Naive thymus-derived CD4-positive, alpha-beta T cell (primary cell): ENCODE measurements at places on chromosomes 11 and 22. TPM values are rescaled to one million over a fixed set of nuclear protein-coding genes. Genes with fewer than 3 reads are reported as not detected.

DNA sequence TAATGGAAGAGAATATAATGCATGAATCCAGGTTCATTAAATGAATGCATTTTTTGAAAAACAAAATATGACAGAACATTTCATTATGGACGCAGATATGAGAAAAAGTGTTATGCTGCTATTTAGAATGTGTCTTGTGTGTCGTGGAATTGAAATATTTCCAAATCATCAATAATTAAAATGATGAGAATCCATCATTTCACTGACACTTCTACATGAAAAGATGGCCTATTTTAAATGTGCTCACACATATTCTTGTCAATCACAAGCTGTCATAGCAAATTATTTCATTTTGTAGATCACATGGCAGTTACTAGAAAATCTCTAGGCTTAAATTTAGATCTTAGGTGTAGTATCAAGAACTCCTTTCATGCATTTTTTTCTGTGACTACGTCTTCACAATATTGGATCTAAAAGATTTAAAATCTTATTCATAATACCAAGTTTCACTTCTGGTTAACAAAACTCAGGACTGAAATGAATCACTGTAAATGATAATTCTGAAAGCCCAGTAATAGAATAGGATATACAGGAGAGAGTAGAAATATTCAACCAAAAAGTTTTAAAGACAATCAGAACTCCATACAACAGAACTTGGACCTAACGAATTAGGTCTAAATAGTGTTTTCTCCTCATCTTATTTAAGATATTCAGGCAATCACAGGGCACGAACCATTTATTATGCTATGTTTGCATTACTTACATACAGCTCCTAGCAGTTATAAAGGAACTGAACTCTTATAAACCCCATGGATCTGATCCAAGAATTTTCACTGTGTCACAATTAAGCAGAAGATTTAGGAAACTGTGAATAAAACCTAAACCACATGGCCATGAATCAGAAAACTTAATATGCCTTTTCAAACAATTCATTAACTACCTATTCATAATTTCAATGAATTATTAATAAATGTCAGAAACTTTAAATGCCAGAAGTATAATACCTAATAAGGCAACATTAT, 67.7 kb downstream of the DCDC1 start:
- H3K36me3 ChIP-seq = no peaks in the 10 kb centered on the region
- no peak overlapping the region for H3K27ac ChIP-seq
- no peak for DNase-seq

DNA sequence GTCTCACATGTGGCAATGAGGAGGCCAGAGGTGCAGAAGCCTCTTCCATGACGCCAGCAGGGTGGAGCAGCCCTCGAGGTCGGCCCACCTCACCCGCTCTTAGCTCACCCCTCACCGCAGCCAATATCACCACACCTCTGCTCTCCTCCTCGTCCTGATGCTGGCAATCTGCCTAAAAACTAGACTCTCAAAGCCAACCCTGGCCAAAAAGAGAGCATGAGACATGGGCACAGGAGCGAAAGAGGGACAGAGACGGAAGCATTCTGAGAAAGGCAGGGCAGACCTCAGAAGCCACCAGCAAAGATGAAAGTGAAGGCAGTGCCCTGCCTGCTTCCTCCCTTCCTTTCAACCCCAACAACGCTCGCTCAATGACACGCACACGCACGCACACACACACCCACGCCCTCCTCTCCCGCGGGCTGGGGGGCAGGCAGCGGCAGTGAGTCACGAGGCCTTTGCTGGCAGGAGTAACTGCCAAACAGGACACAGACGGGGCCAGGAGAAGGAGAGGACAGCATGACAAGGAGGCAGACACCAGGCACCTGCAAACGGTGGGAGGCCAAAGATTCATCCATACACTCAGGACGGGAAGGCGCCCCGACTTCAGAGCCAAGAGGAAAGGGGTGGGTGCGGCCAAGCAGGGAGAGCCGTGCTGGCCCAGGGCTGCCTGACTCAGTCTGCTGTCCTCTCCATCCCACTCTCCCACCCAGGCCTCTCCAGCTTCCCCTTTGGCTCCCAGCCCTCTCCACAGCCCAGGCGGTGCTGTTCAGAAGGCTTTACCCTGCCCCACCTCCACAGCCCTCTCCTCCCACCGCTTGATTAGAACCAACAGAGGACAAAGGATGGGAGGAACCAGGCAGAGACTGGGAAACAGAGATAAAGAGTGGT, 11.4 kb downstream of the IGSF9B start:
- peaks cover 50% of the 10 kb centered on the region for H3K4me1 ChIP-seq
- H3K36me3 ChIP-seq = no peaks in the 10 kb centered on the region
- peak overlapping the region; percentile 70 for H3K27ac ChIP-seq
- peak; percentile 86 for DNase-seq
- H3K27me3 ChIP-seq = no peaks in the 10 kb centered on the region

DNA sequence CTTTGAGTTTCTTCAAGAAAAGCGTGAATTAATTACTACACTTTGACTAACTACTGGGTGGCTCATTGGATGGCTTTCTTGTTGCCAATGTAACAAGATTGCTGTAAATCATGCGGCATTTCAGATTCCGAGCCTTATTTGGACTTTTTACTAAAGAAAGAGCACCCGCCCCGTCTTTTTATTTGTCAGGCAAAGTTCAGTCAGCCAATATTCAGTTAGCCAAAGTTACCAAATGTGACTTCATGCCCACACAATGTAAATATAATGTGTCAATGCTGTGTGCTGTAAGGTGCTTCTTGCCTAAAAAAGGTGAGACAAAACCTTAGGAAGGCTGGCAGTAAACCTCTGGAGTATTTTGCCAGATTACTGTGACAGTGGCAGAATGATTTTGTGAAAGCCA, 14.8 kb downstream of the FLI1 start:
- no peaks in the 10 kb centered on the region for H3K36me3 ChIP-seq
- no peak for DNase-seq
- no peak overlapping the region for H3K27ac ChIP-seq
- H3K27me3 ChIP-seq = no peaks in the 10 kb centered on the region

GRCh38 chr22:39350757-39351688, 1.2 kb downstream of the SYNGR1 start:
- H3K27me3 ChIP-seq = no peaks in the 10 kb centered on the region
- H3K27ac ChIP-seq = no peak overlapping the region
- no peaks in the 10 kb centered on the region for H3K4me1 ChIP-seq

GRCh38 chr11:67486481-67487195, 3.8 kb downstream of the AIP start:
- no peaks in the 10 kb centered on the region for H3K27me3 ChIP-seq
- H3K36me3 ChIP-seq = peaks cover 51% of the 10 kb centered on the region
- H3K4me3 ChIP-seq = peak overlapping the region; percentile 10
- no peak for DNase-seq
- H3K4me1 ChIP-seq = peaks cover 42% of the 10 kb centered on the region
- peak overlapping the region; percentile 80 for H3K27ac ChIP-seq

- no peaks in the 10 kb centered on the region for H3K4me1 ChIP-seq
- H3K4me3 ChIP-seq = no peak overlapping the region
- H3K27me3 ChIP-seq = no peaks in the 10 kb centered on the region
- no peak overlapping the region for H3K27ac ChIP-seq
- no peaks in the 10 kb centered on the region for H3K36me3 ChIP-seq
Measured at GRCh38 chr11:61745781-61746441, 6.5 kb upstream of the MYRF start.

GRCh38 chr22:50305923-50306566, 1.4 kb downstream of the PLXNB2 start:
- H3K4me1 ChIP-seq = no peaks in the 10 kb centered on the region
- DNase-seq = no peak
- H3K27ac ChIP-seq = no peak overlapping the region
- peaks cover 4% of the 10 kb centered on the region for H3K27me3 ChIP-seq

DNA sequence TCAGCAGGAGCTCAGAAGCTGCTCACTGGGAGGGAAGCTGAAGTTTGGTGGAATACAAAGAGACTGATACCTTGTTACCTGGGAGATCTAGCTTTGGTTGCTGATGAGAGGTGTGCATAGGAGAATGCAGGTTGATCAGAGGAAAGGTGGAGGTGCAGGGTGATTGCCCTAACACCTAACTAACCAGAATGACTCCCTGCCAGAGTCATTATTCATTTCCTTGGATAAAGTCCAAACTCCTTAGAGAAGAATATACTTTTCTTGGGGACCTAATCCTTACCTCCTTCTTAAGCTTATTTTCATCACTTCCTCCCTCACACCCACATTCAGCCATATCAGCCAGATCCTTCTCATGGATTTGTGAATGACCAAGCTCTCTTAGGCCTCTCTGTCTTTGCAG, 814.2 kb upstream of the TENM4 start:
- no peak for DNase-seq
- H3K27ac ChIP-seq = no peak overlapping the region
- H3K36me3 ChIP-seq = no peaks in the 10 kb centered on the region
- H3K27me3 ChIP-seq = no peaks in the 10 kb centered on the region
- no peak overlapping the region for H3K4me3 ChIP-seq

DNA sequence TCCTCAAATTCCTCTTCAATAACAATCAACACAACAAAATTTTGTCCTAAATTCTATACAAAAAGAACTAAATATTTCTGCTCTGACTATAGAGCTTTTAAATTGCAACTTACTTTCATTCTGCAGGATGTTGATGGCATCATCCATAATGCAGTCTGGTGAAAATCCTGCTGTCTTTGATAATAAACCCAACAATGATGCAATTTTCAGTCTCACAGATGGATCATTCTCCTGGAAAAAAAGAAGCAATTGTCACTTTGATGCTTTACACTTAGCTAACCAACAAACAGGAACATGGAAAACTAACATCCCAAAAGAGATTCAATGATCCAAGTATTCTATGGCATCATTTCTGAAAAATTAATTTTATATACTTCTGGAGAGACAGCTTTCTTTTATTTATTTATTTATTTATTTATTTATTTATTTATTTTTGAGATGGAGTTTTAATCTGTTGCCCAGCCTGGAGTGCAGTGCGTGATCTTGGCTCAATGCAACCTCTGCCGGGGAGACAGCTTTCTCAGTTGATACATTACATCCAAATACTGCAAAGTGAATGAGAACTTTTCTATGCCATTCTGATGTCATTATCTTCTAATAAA, 13.0 kb downstream of the INTS4 start:
- H3K4me1 ChIP-seq = no peaks in the 10 kb centered on the region
- DNase-seq = no peak
- H3K27me3 ChIP-seq = no peaks in the 10 kb centered on the region
- H3K4me3 ChIP-seq = no peak overlapping the region
- no peak overlapping the region for H3K27ac ChIP-seq

The SAA4 gene
- total RNA-seq = not detected

The TRIM51 gene
- not detected for total RNA-seq

The VWCE gene
- 0.47 TPM for total RNA-seq

The TEAD1 gene
- total RNA-seq = 0.07 TPM
